ENCODE measurements at places on chromosomes 1 and 21.

DNA sequence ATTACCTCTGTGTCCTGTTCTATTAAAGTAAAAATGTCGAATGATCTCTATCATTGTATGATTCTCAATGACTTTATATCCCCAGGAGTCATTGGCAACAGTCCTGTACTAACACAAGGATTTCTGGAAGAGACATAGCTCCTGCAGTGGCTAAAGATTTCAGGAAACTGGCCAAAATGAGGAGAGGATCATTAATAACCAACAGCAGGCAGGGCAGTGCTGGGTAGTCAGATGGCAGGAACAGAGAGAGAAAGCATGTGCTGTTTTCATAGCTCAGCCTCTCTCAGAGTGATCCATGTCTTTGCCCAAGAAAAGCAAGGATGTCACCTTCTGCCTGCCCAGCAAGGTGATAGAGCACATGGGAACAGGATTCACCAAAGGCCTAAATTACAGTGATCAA lies 604.7 kb upstream of the PLXNA2 start:
- no peak for DNase-seq

DNA sequence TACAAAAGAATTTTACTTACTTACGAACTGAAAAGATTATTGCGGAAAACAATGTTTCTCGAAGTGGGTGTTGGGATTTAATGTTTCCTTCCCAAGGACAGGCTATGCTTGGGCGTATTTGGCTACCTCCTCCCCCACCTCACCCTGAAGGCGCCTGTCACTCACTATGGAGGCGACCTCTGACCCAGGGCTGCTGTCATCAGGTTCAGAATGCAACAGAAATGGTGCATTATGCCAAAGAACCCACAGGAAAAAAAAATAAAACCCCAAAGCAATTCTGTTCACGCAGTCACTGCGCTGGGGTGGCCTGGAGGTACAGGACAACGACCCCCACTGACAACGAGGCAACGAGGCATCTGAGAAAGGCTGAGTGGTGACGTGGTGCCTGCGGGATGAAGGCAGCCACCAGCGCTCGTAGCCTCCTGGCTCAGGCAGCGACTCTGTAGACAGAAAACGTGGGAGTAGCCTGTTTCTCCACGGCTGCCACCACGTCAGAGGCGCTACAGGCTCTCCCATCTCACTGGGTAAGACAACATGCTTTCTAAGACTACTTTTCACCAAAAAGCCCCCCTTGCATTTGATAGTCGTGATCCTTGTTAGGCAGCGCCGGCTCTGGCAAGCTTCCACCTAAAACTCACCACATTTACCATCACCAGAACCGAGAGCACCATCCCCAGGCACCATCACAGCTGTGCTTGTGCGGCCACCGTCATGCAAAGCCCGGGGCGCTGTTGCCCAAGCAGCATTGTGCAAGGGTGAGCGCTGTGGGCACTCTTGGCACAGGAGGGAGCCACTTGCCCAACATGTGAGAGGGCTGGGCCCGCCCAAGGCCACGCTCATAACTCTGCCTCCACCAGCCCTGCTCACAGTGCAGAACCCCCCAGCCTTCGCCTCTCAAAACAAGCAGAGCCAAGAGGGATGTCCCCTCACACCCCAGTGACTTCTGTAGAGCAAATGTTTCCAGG lies 14.3 kb downstream of the NADK start:
- DNase-seq = no peak

DNA sequence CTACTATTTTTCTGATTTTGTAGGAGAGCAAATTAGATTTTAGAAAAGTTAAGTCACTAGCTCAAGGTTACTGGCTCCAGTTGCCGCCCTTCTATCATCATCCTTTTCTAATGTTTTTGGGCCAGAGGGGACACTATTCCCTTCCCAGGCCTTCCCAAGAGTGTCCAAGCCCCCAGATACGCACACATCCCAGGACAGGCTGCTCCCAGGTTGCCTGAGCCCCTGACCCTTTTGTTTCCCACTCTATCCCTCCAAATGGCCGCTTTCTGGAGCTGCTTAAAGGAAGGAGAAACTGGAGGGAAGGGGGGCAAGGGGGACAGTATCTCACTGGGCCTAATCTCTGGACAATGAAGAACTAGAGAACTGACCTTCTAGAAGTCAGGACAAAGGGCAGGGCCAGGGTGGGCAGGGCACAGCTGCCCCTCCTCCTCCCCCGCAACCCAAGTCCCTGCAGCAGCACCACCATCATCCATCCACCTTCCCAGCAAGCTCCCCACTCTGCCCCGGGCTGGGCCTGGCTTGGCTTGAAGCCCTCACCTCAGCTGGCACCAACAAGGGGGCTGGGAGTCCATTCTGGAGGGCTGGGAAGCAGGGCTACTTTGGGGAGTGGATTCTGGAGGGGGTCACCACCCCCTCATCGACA lies 1.1 kb upstream of the MAP7D1 start:
- no peak for DNase-seq

- DNase-seq = peak; percentile 22
Measured at GRCh38 chr1:68049941-68050878, at the start of gene DIRAS3. Gene DIRAS3 (minus strand): TSS chr1:68050627. CDS start chr1:68047297, 3,330 bp downstream.

- no peak for DNase-seq
Measured at GRCh38 chr1:73516451-73516850, 681.5 kb downstream of the LRRIQ3 start.
